ENCODE measurements at places on chromosomes 13 and 19. TPM values are rescaled to one million over a fixed set of nuclear protein-coding genes. Genes with fewer than 3 reads are reported as not detected.

Gene UGGT2
- 23.7 TPM for total RNA-seq

DNA sequence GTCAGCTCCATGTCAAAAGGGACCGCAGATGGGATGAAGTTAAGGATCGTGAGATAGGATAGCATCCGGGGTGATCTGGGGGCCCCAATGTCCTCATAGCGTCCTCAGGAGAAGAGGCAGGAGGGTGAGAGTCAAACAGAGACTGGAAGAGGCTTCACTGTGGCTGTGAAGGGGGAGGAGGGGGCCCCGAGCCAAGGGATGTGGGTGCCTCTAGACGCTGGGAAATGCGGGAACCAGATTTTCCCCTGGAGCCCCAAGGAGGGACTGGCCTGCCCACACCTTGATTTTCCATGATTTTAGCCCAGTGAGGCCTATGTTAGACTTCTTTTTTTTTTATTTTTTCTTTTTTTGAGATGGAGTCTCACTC, 61.2 kb downstream of the GNG7 start:
- no peak for DNase-seq

DNA sequence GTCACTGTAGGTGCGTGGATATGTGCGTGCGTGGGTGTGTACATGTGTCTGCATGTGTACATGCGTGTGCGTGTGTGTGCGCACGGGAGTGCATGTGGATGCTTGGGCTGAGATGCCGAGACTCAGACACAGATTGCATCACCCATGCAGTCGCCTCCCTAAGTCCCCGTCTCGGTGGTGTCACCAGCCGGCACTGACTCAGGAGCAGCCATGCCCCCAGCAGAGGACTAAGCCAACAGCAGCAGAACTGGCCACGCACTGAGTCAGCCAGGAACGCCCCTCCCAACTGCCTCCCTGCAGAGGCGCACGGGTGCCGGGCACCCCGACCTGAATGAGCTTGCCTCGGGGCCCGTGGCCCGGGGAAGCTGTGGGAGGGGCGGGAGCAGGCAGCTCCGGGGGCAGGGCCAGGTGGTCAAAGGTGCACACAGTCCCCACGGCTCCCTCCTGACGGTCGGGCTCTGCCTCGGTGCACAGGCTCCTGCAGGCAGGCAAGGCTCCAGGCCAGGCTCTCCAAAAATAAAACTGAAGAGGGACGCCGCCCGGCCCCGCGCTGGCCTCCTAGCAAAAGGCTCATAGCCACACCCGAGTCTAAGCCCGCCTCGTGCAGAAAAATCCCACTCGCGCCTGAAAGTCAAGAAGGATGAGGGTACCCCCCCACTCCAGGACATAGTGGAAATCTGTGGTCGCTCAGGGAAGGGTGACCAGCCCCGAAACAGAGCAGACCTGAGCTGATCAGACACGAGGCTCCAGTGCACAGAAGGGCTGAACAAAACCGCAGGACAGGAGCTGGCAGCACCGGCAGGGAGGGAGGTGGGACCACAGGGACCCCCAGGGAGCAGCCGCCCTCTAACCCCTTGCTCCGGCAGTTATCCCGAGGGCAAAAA, 49.2 kb downstream of the GADD45B start:
- DNase-seq: no peak

Gene RAB11B
- total RNA-seq: 130 TPM

GRCh38 chr13:69600811-69601210, 506.8 kb upstream of the ATXN8OS start:
- no peak for DNase-seq

DNA sequence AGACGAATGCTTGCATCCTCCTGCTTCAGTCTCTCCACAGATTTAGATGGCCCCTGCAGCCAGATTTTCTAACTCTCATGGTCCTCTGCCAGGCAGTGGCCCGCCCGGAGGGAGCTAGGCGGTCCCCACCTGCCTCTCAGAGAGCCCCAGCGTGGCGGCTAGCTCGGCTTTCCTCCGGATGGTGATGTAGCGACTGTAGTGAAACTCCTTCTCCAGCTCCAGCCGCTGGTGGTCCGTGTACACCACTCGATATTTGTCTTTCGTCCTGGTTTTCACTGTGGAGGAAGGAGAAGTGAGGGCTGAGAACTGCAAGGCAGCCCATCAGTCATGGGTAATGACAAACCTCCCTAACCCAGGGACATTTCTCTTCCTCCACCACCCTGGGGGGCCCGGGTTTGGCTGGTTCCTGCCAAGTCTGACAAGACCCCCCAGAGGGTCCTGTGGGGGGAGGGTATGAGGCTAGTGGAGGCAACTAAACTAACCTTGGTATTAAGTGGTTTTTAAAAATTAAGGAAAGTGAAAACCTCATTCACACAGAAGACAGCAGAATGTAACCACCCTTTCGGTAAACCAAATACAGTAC, 4.3 kb downstream of the CDX2 start:
- no peak for DNase-seq

Gene ZNF773
- 9.7 TPM for total RNA-seq

Gene ZNF473
- 10.9 TPM for total RNA-seq

GRCh38 chr13:99065235-99066015, 87.6 kb upstream of the DOCK9 start:
- DNase-seq: no peak

Gene CEACAM4
- not detected for total RNA-seq

Gene ACER1
- total RNA-seq: not detected

Gene IZUMO2
- total RNA-seq: not detected

- no peak for DNase-seq
Measured at GRCh38 chr13:112710855-112711527, 21.2 kb downstream of the ATP11A start.

DNA sequence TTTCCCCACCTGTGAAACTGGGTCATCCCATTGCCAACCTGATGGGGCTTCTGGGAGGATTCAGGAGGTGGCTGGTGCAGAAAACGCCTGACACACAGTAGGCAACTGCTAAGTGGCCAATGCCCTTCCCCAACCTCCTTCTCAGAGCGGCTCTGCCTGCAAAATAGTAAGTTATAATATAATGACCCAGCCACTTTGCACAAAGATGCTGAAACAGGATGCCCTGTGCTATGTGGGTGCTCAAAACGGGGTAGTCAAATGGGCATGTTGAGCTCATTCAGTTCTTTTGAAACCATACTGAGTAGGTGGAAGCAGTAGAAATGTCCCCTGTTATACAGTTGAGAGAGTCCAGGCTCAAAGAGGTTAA, 507 bp downstream of the MARCHF2 start:
- DNase-seq: no peak

- no peak for DNase-seq
Measured at GRCh38 chr13:97883396-97883795, 70.1 kb upstream of the IPO5 start.

- DNase-seq: no peak
Measured at GRCh38 chr19:16226184-16226591, 28.5 kb downstream of the AP1M1 start.

DNA sequence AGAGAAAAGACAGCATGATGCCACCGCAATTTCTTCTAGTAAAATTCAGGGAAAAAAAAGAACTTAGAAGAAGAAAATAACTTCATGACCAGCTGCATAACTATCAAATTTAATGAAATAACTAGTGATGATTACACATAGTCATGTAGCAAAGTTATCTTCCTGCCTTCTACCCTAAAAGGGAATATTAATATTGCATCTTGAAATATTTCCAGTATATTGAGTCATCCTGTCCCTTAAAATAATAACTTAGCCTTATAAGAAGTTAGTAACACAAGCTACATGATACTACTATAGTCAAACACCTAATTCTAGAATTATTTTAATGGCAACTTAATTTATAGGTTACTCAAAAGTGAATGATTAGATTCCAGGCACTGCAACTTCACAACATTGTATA, 289.2 kb downstream of the KLF12 start:
- no peak for DNase-seq

Gene ALKBH6
- total RNA-seq: 27.3 TPM

DNA sequence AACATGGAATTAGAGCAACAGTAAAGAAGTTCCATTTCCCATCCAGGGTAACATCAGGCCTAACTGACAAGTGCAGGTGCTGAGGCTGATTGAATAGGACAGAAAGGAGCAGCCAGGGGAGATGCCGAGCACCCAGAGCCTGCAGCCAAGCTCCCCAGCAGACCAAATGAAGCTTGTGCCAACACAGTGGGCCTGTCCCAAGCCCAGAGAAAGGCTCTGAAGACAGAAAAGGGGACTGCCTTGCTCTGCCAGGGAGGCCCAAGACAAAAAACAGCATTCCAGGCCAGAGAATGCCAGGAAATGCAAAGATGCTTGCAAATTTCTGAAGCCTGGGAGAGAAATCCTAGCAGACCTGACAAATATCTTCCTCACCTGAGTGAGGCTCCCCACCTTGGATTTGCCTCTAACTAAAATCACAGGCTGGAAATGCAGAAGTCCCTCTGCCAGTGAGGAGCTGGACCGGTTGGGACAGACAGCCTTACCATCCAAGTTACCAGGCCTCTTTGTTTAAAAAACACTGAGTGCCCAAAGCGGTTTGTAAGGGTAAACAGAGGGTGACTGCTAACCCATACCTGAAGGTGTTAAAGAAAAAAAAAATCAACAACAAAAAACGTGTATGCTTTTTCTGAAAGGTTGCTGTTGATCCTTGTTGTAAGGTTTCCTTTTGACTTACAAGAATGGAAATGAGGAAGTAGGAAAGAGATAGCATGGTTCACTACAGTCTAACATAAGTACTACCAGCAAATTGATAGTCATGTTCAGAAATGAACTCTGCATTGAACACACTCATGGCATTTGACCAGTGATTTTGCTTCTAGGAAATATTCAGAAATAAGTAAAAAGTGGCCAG, 11.8 kb upstream of the HMGB1 start:
- DNase-seq: peak; percentile 8

- DNase-seq: no peak
Measured at GRCh38 chr13:88651531-88651930, 980.4 kb downstream of the SLITRK5 start.

DNA sequence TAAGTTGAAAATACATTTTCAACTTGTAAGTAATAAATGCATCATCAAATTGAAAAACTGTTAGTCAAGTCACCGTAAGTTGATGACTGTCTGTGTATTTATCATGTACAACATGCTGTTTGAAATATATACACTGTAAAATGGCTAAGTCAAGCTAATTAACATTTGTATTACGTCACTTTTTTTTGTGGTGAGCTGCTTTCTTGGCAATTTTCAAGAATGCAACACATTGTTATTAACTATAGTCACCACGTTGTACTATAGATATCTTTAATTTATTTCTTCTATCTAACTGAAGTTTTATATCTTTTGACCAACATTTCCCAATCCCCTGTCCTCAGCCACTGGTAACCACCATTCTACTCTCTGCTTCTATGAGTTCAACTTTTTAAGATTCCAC, 57.0 kb downstream of the RBM26 start:
- no peak for DNase-seq

- no peak for DNase-seq
Measured at GRCh38 chr19:5123646-5124045, 154.7 kb downstream of the KDM4B start.

Gene AMER2
- 1.5 TPM for total RNA-seq

DNA sequence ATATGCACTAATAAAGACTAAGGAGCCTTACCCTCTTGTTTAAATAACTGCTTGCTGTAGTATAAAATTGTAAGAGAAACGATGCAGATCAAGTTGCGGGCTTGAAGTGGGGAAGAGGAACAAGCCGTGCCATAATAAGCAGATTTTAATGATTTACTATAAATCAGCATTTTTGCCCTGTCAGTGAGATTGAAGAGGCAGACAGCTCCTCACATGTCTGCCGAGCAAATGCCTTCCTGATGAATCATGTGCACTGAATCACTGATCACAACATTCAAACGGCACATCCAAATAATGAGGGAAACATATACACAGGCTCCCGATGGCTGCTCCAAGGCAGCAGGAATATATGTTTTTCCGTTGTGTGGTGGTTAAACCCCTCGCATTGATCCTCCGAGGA, 282.9 kb downstream of the TSHZ3 start:
- no peak for DNase-seq

- DNase-seq: no peak
Measured at GRCh38 chr13:40438022-40438680, 228.3 kb downstream of the FOXO1 start.

GRCh38 chr19:31314156-31314555, 35.1 kb downstream of the TSHZ3 start:
- DNase-seq: no peak

- DNase-seq: no peak
Measured at GRCh38 chr19:8083141-8083540, 30.6 kb downstream of the CCL25 start.

- DNase-seq: no peak
Measured at GRCh38 chr13:97205982-97206381, 16.2 kb upstream of the MBNL2 start.

GRCh38 chr13:56718791-56719190, 421.9 kb upstream of the PRR20A start:
- no peak for DNase-seq

Gene MIDN
- total RNA-seq: 204 TPM

- DNase-seq: no peak
Measured at GRCh38 chr13:58341318-58341717, 709.8 kb downstream of the PCDH17 start.

Gene KLK10
- total RNA-seq: 11.1 TPM

- DNase-seq: no peak
Measured at GRCh38 chr19:17522988-17523872, 11.8 kb downstream of the PGLS start.

- DNase-seq: no peak
Measured at GRCh38 chr13:33846303-33847062, 28.5 kb downstream of the RFC3 start.

GRCh38 chr19:18606281-18607225, at the start of gene CRLF1:
Gene CRLF1 (minus strand): TSS chr19:18606799. CDS start chr19:18606656, 143 bp downstream.
- DNase-seq: no peak

GRCh38 chr13:51577690-51578089, 6.6 kb upstream of the WDFY2 start:
- DNase-seq: no peak

DNA sequence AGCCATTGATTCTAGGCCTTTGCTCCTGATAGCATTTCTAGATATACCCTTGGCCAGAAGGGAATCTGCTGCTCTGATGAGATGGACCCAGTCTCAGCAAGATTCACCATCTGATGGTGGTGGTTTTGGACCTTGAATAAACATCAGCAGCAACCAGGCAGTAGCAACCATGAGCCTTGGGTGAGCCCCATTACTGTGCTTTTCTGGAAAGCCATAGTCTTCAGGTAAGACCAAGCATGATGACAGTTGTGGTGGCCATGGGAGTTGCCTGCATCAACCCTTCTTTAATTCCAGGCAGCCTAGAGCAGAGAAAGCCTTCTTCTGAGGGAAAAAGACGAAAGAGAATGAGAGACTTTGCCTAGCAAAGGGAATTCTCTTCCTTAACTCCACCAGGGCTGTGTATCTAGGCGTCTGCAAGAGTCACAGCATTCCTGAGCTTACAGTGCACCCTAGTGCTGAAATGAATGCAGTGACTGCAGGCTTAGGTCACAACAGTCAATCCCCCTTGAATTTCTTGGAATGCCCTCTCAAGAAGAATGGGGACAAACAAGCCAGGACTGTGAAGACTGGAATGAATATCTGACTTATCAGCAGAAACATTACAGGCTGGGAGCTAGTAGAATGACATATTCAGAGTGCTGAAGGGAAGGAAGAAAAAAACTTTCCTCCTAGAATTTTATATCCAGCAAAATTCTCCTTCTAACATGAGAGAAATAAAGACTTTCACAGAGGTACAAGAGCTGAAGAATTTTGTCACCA, 942.4 kb upstream of the PCDH20 start:
- peak; percentile 65 for DNase-seq
